ENCODE measurements at places on chromosomes 5 and 9.

DNA sequence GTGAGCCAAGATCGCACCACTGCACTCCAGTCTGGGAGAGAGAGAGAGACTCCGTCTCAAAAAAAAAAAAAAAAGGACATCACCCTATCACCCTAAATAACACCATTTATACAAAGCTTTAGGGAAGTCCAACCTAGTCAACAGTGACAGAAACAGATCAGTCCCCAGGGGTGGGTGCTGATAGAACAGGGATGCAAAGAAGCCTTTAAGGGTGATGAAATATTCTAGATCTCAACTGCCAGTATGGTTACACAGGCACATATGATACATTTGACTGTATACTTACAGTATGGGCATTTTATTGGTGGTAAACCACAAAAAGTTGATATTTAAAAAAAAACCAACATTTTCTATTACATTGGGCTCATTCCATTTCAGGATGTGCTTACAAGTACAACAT is 4.8 kb downstream of the RETREG1 start:
- no peak for DNase-seq

DNA sequence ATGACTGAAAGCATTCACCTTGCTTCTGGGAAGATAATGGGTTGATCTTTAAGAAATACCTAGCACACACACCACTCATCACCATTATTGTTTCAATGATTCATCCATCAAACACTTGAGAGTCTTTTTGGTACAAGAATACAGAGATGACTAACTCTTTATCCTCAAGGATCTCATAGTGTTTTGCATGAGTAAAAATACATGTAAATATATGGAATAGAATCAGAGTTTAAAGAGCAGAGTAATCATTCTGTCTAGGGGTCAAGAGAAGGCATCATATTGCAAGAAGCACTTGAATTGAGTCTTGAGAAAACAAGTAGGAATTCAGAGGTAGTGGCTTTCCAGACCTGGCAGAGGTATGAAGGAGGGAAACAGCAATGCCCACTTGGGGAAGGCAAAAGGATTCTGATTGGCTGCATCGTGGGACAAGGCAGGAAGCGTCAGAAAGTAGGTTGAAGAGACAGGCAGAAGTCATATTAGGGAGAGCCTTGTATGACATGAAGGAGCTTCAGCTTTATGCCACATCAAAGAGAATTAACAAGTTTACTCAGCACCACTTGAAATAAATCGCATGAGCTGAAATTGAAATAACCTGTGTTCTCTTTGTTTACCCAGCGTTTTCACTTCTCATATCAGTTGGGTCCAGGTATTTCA is 542.5 kb downstream of the TLE1 start:
- DNase-seq = no peak

GRCh38 chr9:134505032-134505431 is 136.6 kb upstream of the COL5A1 start:
- no peak for DNase-seq

DNA sequence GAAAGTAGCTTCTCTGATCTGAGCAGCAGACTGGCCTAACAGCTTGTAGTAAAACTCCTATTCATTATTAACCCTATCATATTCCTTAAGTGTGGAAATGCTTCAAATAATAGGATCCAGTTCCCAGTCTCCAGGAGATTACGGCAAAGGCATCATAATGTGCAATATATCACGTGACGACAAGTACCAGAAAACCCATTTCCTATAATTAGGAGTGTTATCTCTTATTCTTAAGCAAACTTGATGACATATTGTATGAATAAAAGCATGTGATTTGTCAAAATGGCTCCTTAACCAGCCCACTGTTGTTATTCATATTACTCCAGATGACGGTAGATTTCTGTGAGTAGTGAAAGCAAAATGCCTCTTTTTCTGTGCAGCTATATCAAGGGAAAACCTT is 2.9 kb downstream of the SV2C start:
- DNase-seq = no peak

- no peak for DNase-seq
These were observed 207.7 kb downstream of the MEF2C start for GRCh38 chr5:88675168-88675707.

- DNase-seq = no peak
These were observed 45.8 kb upstream of the STK32A start for GRCh38 chr5:147189109-147189424.

- DNase-seq = no peak
These were observed 214.9 kb downstream of the TMEM167A start for GRCh38 chr5:82862261-82862660.

All from SIG-M5 (cell line).